Forelimb muscle (tissue), 1 donor: ENCODE measurements at places on chromosomes 5 and 9.

- no peak for DNase-seq
Observed at GRCh38 chr9:3903906-3904305, 378.1 kb upstream of the RFX3 start.

DNA sequence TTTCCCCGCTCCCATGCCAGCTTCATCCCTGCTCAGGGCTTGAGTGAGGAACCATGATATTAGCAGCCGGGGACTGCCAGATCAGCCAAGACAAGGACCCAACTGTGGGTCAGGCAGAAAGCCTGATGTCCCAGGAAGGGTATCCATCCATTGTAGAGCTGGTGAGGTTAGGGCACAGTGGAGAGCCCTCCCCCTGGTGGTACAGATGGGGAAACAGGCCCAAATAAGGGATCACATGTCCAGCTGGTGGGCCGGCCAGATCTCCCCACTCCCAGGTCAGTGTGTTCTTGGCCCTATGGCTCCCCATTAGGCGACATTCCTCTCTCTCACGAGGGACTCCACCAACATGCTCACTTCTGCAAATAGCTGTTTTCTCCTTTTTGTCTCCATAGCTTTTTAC lies 9.0 kb downstream of the CDX1 start:
- no peak for DNase-seq

DNA sequence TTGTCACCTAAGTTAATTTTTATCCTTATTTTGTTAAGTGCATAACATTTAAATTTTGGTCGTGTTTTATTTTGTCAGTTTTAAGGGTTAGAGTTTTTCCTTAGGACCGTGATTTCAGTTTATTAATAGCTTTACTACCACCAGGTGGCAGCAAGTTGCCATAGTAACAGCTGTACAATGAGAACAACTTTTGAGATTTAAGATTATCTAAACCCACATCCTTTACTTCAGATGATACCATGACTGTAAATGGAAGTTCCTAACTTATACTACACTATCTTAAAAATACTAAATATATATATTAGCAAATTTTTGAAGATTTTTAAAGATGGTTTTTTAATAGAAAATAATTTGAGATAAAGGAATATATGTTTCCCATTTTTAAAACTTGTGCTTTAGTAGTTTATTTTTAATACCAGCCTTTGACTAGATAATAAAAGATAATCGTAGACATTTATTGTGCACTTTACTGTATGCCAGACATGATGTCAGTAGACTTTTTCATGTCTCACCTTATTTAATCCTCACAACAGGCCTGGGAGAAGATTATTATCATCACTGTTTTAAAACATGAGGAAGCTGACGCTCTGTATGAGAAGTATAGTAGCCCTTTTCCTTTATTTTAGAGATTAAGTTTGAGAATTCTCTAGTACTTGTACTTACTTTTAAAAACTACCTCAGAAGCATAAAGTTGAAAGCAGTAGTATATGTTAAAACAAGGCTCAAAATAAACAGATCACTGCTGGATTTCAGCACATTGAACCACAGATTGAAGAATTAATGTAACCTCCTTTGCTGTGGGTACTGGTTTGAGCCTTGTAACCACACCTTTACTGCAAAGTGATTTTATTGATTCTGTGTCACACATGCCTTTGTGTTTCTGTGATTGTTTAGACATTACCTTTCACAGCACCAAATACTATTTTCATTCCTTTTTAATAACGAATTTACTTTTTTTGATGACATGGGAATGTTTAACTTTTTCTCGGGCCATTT lies 27.5 kb downstream of the SREK1 start:
- peak; percentile 28 for DNase-seq

GRCh38 chr5:176844706-176845391 lies 34.5 kb downstream of the UNC5A start:
- no peak for DNase-seq

DNA sequence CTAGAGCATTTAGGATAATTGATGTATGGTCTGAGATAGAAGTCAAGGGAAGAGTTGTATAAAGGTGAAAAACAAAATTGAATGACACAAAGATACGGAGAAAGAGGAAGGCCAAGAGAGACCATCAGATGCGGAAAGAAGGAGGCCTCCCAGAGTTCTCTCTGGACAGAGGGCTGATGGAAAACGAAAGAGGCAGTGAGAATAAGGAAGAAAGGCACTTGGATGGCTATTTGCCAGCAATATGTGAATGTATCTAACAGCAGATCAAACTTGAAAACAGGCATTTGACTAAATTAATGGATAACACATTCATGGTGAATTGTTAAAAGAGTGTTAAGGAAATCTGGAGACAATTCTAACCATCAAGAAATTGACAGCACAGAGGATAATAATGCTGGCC lies 2.4 kb upstream of the DOCK8 start:
- no peak for DNase-seq

GRCh38 chr9:125797930-125798329 lies 50.8 kb downstream of the PBX3 start:
- DNase-seq, result no peak

- DNase-seq, result no peak
Observed at GRCh38 chr5:150780816-150781221, 2.3 kb downstream of the SMIM3 start.

- DNase-seq, result no peak
Observed at GRCh38 chr5:16690243-16690852, 73.6 kb upstream of the RETREG1 start.

DNA sequence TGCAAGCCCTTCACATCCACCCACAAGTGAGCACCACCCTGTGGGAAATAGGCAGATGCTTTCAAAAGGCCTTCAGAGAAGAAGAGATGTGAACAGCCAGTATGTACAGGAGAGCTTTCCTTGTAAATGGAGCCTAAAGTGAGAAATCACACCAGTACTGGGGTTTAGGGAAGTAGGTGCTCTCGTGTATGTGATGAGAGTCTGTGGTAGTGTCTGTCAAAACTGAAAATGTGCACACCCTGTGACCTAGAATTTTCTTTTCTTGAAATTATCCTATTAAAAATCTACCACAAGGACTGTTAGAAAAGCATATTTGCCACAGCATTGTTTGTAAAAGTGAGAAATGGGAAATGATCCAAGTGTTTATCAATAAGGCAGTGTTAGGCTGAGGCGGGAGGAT lies 16.6 kb downstream of the OTULINL start:
- DNase-seq, result no peak

- no peak for DNase-seq
Observed at GRCh38 chr5:135600971-135601381, 22.2 kb upstream of the CXCL14 start.

GRCh38 chr5:133981714-133982113 lies 13.3 kb upstream of the C5orf15 start:
- no peak for DNase-seq

DNA sequence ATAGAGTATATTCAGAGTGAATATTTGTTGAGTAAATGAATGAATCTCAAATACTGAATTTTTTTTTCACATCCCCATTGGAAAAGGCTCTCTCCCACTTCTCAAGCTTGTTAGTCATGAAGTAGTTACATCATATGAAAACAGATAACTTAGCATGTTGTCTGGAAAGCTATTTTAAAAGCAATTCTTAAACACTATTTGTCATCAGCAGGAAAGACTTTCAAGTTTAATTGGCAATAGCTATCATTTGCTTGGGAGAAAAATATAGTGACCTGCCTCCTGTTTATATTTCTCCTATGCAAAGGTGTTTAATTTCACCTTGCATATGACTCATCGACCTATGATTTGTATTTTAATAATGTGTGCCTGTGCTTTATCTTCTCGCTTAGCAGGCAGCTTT lies 499.8 kb upstream of the GRIA1 start:
- DNase-seq, result no peak

- DNase-seq, result no peak
Observed at GRCh38 chr9:90088434-90088833, 483.6 kb downstream of the GADD45G start.

- no peak for DNase-seq
Observed at GRCh38 chr9:129405089-129405826, 215.6 kb downstream of the C9orf50 start.

DNA sequence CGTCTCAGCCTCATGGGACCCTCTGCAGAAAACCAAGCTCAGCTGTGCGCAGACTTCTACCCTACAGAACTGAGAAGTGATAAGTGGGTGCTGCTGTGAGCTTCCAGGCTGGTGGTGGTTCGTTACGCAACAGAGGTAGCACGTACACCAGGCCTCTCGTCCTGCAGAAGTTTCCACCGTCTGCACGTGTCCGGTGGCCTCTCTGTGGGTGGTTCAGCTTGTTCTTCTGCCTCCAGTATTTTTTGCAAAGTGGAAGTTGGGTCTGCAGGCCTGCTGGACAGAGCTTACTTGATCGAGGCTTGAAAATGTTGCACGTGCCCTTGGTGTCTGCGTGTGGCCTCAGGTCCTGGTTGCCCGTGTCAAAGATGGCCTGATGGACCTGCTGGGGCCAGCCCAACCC lies 27.5 kb downstream of the KCNT1 start:
- DNase-seq, result no peak

GRCh38 chr5:95892784-95893354 lies 68.8 kb downstream of the ELL2 start:
- no peak for DNase-seq

DNA sequence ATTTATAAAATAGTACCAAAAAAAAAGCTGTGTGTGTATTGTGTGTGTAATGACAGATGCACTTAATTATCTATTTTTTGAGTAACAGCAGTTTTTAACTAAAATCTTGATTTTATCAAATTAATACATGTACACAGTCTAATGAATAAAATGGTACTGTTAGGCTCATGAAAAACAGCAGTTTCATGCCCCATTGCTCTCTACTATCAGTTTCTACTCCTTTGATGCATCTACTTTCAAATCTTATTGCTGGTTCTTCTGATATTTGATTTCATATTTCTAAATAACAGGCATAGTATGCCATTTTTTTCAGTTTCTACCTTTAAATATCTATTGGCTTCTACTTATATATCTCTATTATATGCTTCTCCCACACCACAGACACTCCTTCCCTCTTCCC lies 117.4 kb downstream of the CCDC171 start:
- no peak for DNase-seq

DNA sequence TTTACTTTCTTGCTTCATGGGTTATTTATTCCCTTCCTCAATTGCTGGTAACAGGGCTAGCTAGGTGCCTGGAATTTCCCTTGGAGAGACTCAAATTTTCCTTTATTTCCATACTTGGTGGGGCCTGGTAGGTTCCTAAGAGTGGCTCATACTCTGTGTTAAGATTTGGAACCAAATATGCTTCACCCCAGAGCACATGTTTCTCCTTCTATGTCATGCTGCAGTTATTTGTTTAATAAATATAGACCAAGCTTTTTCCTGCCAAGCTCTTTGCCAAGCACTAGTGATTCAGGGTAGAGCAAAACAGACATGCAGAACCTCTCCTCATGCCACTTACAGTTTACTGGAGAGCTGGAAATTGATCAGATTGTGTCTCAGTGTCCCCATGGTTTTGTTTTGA lies 290.3 kb upstream of the SGCD start:
- DNase-seq, result no peak

GRCh38 chr5:57335092-57335660 lies 147.4 kb downstream of the ACTBL2 start:
- DNase-seq, result no peak

GRCh38 chr9:34349324-34349723 lies 20.0 kb downstream of the NUDT2 start:
- no peak for DNase-seq

DNA sequence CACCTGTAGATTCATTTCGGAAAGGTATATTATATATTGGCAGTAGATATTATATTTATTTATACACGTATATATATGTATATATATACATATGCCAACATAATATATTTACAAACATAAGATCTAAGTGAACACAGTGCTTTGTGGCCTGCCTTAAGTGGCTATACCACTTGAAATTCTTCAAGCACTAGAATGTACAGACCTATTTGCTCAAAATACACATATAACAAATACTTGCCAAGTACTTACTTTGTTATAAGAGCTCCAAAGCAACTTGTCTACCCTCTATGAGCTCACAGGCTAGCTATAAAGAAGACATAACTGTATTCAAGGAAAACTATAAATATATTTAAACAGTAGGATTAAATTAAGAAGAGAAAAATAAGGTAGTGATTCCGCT lies 33.6 kb upstream of the SLC36A1 start:
- no peak for DNase-seq

DNA sequence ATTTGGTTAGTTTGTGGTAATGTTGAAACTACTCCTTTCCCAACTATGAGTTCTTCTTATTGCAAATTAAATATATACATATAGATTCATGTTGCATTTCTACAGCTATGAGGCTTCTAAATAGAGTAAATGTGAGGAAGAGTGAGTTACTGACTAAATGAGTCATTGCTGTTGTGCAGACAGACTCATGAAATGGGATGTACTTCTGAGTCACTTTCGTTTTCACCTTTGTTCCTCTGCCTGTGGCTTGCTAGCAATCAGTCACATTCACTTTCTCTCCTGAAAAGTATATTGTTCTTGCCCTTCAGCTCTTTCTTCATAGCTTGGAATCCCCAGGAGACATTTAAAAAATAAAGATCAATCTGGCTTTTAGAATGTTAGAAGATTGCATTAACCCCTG lies 295.5 kb upstream of the SMC2 start:
- DNase-seq, result no peak

DNA sequence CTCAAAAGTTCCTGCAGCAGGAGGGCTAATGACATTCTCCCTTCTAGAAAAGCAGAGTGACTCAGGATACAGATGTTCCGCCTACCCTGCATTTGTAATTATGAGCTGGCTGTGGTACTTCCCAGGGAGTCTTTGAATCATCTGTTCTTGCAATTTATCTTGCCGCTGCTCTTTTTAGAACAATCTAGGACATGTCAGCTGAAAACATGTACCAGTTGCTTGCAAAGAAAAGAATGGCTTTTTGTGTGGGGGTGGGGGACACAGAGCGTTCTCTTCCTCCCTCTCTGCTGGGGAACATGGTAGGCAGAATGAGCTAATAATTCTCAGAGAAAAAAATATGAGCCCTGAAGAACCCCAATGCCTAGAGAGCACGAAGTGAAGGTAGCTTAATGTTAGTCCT lies 51.7 kb upstream of the TUT7 start:
- no peak for DNase-seq

DNA sequence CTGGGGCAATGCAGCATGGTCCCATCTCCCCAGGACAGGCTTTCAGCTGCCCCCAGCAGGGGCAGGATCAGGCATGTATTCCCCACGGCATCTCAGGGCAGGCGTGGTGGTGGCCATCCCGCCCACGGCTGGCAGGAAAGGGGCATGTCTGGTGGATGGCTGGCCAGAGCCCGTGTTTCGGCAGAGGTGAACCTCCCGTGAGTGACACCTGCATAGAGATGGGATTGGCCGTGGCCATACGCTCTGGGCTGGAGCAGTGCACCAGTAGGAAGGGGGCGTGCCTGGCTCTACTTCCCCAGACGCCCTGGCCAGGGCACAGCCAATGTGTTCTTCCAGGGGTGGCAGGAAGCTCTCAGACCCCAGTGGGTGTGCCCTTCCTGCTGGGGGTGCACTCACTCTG lies 139.1 kb downstream of the ZNF354C start:
- DNase-seq, result no peak
